A549 treated with dexamethasone at 1 μM for 4 hours (cell line): ENCODE measurements at places on chromosomes 12 and 14. TPM values are rescaled to one million over a fixed set of nuclear protein-coding genes. Genes with fewer than 3 reads are reported as not detected.

Gene MMP19
- 0.29 to 0.45 TPM (median 0.32 TPM) in 5 replicates for total RNA-seq

Gene PHETA1
- 6.8 to 11.5 TPM (median 9.8 TPM) in 5 replicates for total RNA-seq

Gene WNT1
- total RNA-seq = 0.07 to 0.28 TPM (median 0.18 TPM) in 5 replicates

Gene TAS2R9
- total RNA-seq = not detected in 5 replicates

Gene GLIPR1L2
- 0.08 to 0.25 TPM (median 0.11 TPM) in 5 replicates for total RNA-seq

Gene ANKS1B
- 0.20 to 0.52 TPM (median 0.51 TPM) in 5 replicates for total RNA-seq

Gene BEGAIN
- 4.4 to 8.2 TPM (median 6.1 TPM) in 5 replicates for total RNA-seq

Gene ENDOU
- total RNA-seq = 0.07 to 0.09 TPM in 2 of 5 replicates, not detected in the others
